ENCODE measurements at places on chromosomes 6 and 20. TPM values are rescaled to one million over a fixed set of nuclear protein-coding genes. Genes with fewer than 3 reads are reported as not detected.

- peak; percentile 75 for DNase-seq
Measured at GRCh38 chr6:7148100-7148822, 40.5 kb downstream of the RREB1 start.

Gene TMEM170B
- 1.5 TPM for total RNA-seq

Gene WASF1
- 26.3 TPM for total RNA-seq

GRCh38 chr20:63895952-63896263 is 982 bp downstream of the DNAJC5 start:
- no peak for DNase-seq

Gene HLA-DOA
- total RNA-seq, result 0.48 TPM
